ENCODE measurements at places on chromosomes 4 and X.

GRCh38 chr4:184721254-184721653 lies 12.6 kb downstream of the CENPU start:
- DNase-seq: no peak

GRCh38 chr4:128861856-128862518 lies 52.5 kb downstream of the JADE1 start:
- DNase-seq: no peak

GRCh38 chr4:28557755-28558154 lies 1697.1 kb downstream of the STIM2 start:
- DNase-seq: no peak

- no peak for DNase-seq
Observed at GRCh38 chrX:154322890-154323289, 27.3 kb downstream of the TKTL1 start.

- no peak for DNase-seq
Observed at GRCh38 chr4:110904435-110905065, 281.7 kb upstream of the PITX2 start.

GRCh38 chr4:35461931-35462659 lies 782.2 kb downstream of the ARAP2 start:
- DNase-seq: no peak

DNA sequence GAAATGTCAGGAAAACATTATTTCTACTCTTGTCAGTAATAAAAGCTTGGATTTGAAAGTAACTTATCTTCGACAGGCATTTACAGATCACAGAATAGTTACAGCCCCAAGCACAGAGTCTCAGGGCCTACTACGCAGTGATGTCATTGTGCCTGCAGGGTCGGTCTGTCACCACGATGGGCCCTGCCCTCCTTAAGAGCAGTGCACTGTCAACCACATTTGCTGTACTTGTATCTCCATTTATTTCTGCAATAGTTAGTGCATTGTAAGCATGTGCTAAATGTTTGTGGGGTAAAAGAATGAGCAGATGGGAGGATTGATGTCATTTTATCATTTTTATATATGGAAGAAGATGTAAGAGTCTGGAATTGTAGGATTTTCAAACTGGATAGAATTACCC lies 13.6 kb upstream of the CCKAR start:
- no peak for DNase-seq

DNA sequence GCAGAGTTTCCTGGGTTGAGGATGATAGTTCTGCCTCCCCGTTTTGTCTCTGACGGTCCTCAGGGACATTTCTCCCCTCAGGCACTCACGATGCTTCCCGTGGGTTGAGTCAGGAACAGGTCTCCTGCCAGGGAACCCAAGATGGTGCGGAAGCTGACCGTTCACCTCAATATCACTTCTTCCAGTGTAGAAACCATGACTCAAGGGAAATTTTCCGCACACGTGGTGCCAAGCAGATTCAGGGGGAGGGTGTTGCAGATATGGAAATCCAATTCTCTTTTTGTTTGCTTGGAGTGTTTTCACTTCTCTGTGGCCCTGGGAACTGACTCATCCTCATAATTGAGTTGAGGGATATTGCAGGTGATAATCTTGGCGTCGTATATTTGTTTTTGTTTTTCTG lies 46.7 kb downstream of the CXorf49B start:
- no peak for DNase-seq

GRCh38 chrX:30975467-30975866 lies 86.4 kb upstream of the TAB3 start:
- no peak for DNase-seq

- no peak for DNase-seq
Observed at GRCh38 chrX:70664726-70665125, 220.1 kb downstream of the DLG3 start.

GRCh38 chrX:71919886-71920285 lies 9.2 kb downstream of the NHSL2 start:
- DNase-seq: no peak

GRCh38 chr4:28350485-28350884 lies 1489.8 kb downstream of the STIM2 start:
- no peak for DNase-seq

- no peak for DNase-seq
Observed at GRCh38 chr4:123573866-123574508, 177.4 kb downstream of the SPRY1 start.

- no peak for DNase-seq
Observed at GRCh38 chr4:101556842-101557241, 209.5 kb upstream of the PPP3CA start.

GRCh38 chrX:13511944-13512330 lies 57.5 kb upstream of the EGFL6 start:
- DNase-seq: no peak

DNA sequence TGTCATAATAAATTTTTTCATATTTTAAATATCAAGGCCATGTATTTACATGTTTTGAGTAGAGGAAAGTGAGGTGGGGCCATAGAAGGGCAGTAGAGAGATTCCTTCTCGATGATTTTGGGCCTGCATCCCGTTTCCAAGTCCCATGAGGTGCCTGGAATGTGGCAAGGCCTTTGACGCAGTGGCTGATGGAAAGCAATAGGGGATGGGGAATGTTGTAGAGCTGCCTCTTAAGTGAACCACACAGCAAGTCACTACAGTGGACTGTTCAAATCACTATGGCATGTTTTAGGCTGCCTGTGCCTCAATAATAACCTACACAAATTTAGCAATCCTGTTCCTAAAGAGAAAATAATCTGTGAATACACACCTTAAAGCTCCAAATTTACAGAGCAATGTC lies 48.3 kb downstream of the ANXA5 start:
- DNase-seq: no peak

GRCh38 chrX:19707246-19707871 lies 180.0 kb downstream of the SH3KBP1 start:
- no peak for DNase-seq

- no peak for DNase-seq
Observed at GRCh38 chr4:14143892-14144291, 516.4 kb upstream of the BOD1L1 start.

DNA sequence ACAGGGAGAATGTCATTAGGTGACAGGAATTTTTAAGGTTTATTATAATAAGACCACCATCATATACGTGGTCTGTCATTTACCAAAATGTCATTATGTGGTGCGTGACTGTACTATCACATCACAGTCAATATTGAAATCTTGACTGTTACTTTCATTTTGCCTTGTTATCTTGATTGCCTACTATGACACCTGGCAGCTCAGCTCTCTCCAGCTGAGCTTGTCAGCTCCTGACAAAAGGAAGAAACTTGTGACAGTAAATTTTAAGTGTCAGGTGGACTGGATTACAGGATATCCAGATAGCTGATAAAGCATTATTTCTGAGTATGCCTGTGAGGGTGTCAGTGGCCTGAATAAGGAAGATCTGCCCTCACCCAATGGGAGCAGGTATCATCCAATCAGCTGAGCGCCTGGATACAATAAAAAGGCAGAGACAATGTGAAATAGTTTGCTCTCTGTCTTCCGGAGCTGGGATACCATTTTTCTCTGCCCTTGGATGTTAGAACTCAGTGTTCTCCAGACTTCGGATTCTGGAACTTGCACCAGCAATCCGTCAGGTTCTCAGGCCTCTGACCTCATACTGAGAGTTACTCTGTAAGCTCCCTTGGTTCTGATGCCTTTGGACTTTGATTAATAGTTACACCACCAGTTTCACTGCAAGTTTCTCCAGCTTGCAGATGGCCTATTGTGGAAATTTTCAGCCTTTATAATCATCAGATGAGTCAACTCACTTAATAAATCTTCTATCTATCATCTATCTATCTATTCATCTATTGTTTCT lies 1454.7 kb upstream of the IGFBP7 start:
- DNase-seq: no peak

GRCh38 chr4:61770456-61770855 lies 570.3 kb downstream of the ADGRL3 start:
- no peak for DNase-seq

DNA sequence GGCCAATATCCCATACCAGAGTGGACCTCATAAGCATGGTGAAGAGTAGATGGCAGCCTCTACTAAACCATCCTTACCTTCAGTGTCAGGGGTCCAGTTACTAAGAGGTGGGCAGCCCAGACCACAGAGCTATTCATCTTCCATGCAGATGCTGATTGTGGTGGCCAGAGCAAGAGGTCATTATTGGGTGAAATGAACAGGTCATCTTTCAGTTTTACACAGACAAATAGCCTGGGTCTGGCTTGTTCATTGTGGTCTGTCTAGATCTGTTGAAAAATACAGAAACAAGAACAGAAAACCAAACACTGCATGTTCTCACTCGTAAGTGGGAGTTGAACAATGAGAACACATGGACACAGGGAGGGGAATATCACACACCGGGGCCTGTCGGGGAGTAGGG lies 71.3 kb downstream of the PAK3 start:
- no peak for DNase-seq

- no peak for DNase-seq
Observed at GRCh38 chr4:184287697-184288255, 70.1 kb upstream of the ENPP6 start.

DNA sequence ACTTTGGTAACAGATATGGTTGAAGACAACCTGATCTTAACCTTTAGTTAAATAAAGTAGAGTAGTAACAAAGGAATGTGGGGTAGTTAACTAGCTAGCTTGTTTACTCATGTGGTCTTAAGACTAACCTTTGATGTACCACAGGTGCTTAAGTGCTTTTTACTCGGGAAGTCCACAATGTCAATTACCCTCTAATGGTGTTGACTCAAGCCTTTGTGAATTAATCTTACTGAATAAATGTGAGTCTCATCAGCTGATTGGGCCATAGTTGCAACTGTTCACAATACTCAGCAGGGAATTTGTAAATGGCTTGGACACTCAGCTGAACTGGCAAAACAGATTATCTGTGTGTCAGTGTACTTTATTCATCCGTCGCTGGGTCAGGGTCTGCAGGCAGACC lies 119.0 kb upstream of the UGT8 start:
- no peak for DNase-seq

GRCh38 chr4:87026800-87027495 lies 92.1 kb downstream of the AFF1 start:
- no peak for DNase-seq

- DNase-seq: no peak
Observed at GRCh38 chr4:14309431-14309830, 681.9 kb upstream of the BOD1L1 start.

- DNase-seq: no peak
Observed at GRCh38 chr4:167581449-167581965, 347.2 kb upstream of the SPOCK3 start.

DNA sequence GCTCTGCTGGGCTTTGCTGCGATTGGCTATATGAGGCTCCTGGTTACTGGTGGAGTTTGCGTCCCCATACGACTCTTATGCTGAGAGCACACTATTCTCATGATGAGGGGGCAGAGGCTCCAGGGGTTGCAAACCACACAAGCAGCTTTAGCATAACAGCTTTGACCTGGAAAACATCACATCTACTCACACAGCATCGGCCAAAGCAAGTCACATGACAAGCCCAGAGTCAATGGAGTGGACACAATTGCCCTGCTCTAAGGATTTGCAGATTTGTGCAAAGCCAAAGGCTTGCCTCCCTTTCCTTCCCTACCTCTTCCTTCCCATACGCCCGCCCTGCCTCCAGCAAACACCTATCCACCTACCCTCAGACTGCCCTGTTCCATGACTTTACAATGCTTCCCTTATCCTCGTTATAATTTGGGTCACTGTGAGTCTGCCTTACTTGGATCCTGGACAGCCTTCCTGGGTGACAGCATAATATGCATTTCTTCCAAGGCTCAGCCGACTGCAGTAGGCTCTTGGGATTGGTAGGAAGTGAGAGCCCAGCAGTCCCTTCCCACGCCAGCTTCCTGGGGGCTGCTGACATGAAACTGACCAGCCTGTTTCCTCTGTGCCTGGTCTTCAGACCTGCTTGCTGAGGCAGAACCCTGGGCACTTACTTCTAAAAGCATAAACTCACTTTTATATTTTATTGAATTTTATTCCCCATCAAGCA lies 208.2 kb upstream of the PSAPL1 start:
- no peak for DNase-seq

- no peak for DNase-seq
Observed at GRCh38 chr4:173503330-173504180, 26.5 kb downstream of the HAND2 start.
